CD8-positive, alpha-beta memory T cell (primary cell): ENCODE measurements at places on chromosomes 4 and X. TPM values are rescaled to one million over a fixed set of nuclear protein-coding genes. Genes with fewer than 3 reads are reported as not detected.

AWAT2 gene
- not detected for polyA plus RNA-seq

TMPRSS11A gene
- polyA plus RNA-seq, result not detected

GRCh38 chr4:27490766-27491165 lies 630.1 kb downstream of the STIM2 start:
- DNase-seq, result no peak

DNA sequence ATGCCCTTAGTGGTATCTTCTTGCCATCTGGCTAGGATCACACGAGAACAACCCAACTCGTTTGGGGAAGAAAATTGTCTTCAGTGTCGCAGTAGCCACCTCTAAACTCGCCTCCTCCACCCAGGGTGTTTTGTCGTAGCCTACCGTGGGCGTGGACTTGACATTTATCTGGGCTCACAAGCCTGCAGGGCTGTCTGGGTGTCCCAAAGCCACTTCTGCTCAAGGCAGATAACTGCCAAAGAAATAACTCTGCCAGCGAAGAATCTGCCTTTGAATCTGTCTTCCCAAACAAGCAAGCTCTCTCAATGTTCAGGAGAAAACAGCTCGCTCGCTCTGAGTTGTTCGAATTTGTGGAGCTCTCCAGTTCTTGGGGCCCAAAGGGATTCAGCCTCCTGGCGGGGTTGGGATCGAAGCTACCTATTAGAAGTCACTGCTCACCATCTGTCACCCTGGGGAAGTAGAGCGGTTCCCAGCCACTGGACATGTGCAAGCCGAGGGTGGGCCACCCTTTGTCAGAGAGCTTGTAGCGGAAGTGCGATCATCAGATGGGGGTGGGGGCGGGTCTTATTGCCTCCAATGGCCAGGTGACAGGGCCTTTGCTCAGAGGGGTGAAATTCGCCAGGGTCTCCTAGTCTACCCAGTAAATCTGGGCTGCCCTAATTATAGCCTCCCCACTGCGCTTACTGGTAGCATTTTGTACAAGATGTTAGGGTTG lies 14.8 kb downstream of the BLOC1S4 start:
- no peak for DNase-seq
